ENCODE measurements at places on chromosomes 11 and 22. TPM values are rescaled to one million over a fixed set of nuclear protein-coding genes. Genes with fewer than 3 reads are reported as not detected.

DNA sequence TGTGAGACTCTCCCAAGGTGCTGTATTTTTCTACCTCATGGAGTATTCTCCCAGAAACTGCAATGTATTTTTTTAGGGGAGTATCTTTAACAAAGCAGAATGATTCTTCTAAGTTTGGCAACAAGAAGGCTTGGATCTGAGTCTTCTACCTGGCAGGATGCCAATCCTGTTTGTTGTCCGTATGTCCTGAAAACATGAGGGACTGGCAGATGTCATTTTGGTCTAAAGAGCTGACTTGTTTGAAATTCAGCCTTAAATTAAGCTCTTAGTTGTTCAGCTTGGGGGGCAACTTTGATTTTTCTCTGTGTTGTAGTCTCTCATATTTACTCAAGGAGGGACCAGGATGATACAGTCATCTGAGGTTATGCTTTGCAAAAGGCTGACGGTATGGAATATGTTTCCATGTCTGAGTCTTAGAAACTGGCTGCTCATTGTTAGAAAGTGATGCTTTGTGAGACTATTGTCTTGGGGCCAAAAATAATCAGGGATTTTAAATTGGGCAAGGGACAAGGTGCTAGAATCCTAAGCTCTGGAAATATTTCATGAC, 9.3 kb downstream of the MRPL16 start:
- no peak for DNase-seq

CDPF1 gene
- total RNA-seq = 7.5 TPM

DNA sequence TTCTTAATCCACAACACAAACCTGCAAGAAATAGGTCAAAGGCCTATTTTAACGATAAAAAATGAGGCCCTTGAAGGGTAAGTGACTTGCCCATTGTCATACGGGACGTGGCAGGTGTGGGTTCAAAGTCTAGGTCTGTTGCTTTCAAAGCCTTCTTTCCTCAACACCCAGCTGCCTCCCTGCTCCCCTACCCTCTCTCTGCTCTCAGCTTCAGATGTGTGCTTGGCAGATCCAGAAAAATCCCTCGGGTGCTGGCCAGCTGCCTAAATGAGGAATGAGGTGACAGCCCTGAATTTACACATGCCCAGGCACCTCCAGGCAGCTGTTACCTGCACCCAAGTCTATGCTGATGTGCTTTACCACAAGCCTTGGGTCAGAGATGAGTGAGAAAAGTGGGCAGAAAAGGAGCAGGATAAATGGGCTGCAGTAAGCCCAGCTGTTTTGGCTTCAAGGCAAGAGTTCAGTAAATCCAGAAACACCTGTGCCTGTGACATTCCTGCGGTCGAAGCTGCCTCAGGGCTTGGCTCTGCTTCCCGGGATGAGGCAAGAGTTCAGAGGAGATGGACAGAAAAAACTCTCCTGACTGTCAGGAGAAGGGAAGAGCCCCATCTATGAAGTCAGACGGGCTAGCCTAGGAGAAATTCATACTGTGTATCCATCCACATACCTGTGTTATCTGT, 49.9 kb upstream of the LDLRAD3 start:
- DNase-seq = no peak

- DNase-seq = no peak
These were observed 23.8 kb downstream of the TEAD1 start for GRCh38 chr11:12698048-12698447.

MYO18B gene
- total RNA-seq = 0.98 TPM

SLC17A6 gene
- total RNA-seq = not detected

DNA sequence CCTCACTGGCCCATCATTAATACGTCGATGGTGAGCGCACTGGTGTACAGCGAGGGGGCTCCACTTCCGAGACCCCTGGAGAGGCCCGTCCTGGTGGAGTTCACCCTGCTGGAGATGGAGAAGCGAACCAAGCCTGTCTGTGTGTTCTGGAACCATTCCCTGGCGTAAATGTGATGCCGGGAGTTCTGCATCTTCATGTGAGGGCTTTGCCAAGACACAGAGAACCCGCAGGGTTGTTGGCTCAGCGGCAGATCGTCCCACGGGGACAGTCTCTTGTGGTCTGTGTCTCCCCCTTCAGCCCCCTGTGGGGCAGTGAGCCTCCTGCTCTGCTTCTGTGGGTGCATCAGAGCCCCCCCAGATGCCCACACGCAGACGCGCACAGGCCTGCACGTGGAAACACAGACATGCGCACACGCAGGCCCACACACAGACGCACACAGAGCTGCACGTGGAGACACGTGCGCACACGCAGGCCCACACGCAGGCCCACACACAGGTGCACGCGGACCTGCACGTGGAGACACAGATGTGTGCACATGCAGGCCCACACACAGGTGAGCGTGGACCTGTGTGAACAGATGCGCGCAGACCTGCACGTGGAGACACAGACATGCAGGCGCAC, 55.8 kb upstream of the PRODH start:
- DNase-seq = no peak

- no peak for DNase-seq
These were observed 85.0 kb downstream of the CELSR1 start for GRCh38 chr22:46452195-46453005.

DNA sequence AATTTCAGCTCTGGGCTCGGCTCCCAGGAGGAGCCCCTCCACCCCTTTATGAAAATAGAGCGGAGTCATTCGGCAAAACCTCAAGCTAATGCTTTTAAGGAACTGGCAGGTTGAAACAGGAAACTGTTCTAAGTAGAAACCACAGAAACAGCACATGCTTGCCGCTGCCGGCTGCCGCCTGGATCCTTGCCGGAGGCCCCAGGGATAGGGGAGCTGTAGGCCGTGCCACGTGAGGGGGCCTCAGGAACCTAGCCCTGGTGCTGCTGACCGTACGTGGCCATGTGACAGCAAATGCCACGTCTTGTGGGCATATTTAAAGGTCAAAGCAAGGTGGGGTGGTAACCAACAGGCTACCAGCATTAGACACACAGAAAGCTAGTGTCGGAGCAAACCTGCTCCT, 77.9 kb upstream of the TIMP3 start:
- DNase-seq = peak; percentile 63

IL17REL gene
- 0.12 TPM for total RNA-seq

- peak; percentile 7 for DNase-seq
These were observed 29.4 kb upstream of the SLN start for GRCh38 chr11:107741044-107741823.

All from activated naive CD4-positive, alpha-beta T cell treated with anti-CD3 and anti-CD28 coated beads, Interleukin-2, amount 50 U/mL, for 72 hours (primary cell).